ENCODE measurements at places on chromosomes 3 and 15.

- no peak for DNase-seq
These were observed 89.5 kb downstream of the DHX30 start for GRCh38 chr3:47892286-47893040.

GRCh38 chr15:77939851-77940250 lies 137.7 kb downstream of the TBC1D2B start:
- no peak for DNase-seq

- peak; percentile 22 for DNase-seq
These were observed 755.1 kb upstream of the EPHA6 start for GRCh38 chr3:96059301-96059700.

DNA sequence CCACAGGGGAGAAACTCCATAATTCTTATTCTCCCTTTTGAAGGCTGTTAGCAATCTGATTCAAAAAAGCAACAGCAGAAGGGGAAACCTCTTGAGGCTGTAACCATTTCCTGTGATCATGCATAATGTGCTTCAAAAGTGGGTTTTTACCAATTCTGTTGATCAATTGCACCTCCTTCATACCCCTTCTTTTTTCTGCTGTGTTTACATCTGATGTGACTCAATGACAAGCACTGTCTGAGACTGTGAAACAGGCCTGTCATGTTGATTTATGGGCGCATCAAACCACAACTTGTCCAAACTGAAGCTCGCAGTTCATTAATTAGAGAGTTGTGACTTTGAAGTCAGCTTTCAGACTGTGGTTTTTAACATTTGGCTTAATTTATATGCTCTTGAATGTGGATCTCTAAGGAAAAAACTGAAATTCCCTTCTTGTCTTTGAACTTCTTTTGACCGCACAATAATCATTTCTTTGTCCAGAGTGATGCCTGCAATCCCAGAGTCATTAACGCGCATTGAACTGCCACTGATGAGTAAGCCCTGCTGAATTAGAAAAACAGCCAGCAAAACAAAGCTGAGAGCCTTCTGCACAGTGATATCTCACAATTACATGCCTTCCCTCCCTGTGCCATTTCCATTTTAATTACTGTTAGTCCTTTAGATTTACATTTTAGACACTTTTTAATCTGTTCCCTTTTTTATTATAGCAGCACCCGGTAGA lies 532.8 kb downstream of the FOXP1 start:
- DNase-seq: peak; percentile 54

DNA sequence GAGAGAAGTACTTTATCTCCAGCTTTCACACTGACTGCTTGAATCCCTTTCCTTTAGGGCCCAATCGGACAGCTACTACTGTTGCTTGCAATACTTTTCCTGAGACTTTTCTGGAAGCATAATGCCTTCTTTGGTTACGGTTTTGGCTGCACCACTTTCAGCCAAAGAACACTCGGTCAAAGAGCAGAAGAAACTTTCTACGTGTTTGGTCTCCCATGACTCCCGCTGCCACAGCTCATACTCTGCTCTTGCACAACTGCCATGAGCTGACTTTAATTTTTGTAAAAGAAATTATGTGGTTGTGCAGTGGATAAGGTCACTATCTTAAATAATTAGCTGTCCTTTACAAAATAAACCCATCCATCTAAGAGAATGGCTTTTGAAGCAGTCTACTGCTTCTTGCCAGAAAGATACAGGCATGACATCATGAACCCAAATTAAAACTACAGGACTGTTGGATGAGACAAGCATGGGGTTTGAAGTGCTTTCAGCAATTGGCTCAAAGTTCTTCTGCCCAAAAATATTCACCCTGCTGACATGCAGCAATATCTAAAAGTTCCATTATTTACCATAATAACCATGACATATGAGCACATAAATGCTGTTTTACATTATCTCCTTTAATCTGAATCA lies 42.0 kb downstream of the PROS1 start:
- no peak for DNase-seq

- no peak for DNase-seq
These were observed 177.6 kb downstream of the GHSR start for GRCh38 chr3:172270557-172271166.

DNA sequence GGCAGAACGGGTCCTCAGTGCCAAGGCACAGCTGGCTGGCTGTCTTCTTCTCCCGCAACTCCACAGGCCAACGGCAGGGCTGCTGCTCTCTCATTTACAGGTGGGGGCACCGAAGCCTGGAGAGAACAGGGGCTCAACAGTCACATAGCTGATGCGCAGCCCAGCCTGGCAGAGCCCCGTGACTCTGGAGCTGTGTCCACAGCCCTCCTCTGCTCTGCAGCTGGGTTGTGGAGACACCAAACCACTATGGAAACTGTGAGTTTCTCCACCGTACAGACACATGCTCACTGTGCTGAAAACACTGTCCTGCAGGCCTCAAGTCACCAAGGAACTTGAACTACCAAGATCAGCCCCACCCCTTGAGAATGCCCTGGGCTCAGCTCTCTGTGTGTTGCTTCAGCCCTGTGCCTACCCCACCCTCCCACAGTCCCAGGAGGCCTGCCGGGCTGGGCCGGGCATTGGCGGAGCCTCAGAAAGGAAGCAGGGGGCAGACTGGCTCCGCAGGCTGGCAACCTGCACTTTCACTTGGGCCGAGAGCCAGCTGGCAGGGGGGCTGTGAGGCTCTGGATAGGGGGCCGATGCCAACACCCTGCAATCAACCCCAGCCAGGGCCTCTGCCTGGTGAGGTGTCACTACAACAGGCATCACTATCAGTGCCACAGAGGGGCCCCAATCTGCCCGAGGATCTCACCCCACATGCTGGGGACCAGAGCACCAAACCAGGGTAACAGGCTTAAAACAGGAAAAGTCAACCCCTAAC lies 113.7 kb upstream of the RPL32 start:
- DNase-seq: no peak

All from HT1080 (cell line).